ENCODE measurements at places on chromosomes 5 and 9. TPM values are rescaled to one million over a fixed set of nuclear protein-coding genes. Genes with fewer than 3 reads are reported as not detected.

OLFM1 gene
- total RNA-seq: not detected

FGF1 gene
- total RNA-seq: not detected

CDX1 gene
- total RNA-seq: not detected

CSNK1A1 gene
- total RNA-seq: 148 TPM

HSPA9 gene
- 346 TPM for total RNA-seq

PCDHGA4 gene
- not detected for total RNA-seq

KCNN2 gene
- not detected for total RNA-seq

FOXD4L5 gene
- 0.16 TPM for total RNA-seq

TAF11L5 gene
- not detected for total RNA-seq

NEUROG1 gene
- total RNA-seq: not detected

SPATA31C1 gene
- not detected for total RNA-seq

FBXO4 gene
- 21.0 TPM for total RNA-seq

TIFAB gene
- total RNA-seq: not detected

SPINK6 gene
- not detected for total RNA-seq

SLC6A19 gene
- not detected for total RNA-seq

SPATA31A3 gene
- not detected for total RNA-seq

OLFML2A gene
- total RNA-seq: not detected

SV2C gene
- total RNA-seq: not detected

DNAH5 gene
- total RNA-seq: not detected

ADRA1B gene
- not detected for total RNA-seq

NUTM2G gene
- not detected for total RNA-seq

Measured in activated naive CD4-positive, alpha-beta T cell treated with anti-CD3 and anti-CD28 coated beads, Interleukin-2, amount 50 U/mL, for 72 hours (primary cell).